Activated T-helper 2 cell treated with anti-CD3 and anti-CD28 coated beads, Interferon-gamma antibody, Interleukin-2, Interleukin-4, amounts not matched to agents 10 μg/mL and 5 μg/mL and 100 μg/mL, durations not matched to agents 14 hours and 24 hours and 36 hours (primary cell): ENCODE measurements at places on chromosomes 11 and 22.

GRCh38 chr11:35784699-35785098, 122.1 kb downstream of the TRIM44 start:
- peaks cover 24% of the 10 kb centered on the region for H3K4me1 ChIP-seq
- H3K36me3 ChIP-seq = no peaks in the 10 kb centered on the region
- no peak overlapping the region for H3K27ac ChIP-seq
- H3K4me3 ChIP-seq = no peak overlapping the region
- H3K27me3 ChIP-seq = no peaks in the 10 kb centered on the region
- DNase-seq = no peak

DNA sequence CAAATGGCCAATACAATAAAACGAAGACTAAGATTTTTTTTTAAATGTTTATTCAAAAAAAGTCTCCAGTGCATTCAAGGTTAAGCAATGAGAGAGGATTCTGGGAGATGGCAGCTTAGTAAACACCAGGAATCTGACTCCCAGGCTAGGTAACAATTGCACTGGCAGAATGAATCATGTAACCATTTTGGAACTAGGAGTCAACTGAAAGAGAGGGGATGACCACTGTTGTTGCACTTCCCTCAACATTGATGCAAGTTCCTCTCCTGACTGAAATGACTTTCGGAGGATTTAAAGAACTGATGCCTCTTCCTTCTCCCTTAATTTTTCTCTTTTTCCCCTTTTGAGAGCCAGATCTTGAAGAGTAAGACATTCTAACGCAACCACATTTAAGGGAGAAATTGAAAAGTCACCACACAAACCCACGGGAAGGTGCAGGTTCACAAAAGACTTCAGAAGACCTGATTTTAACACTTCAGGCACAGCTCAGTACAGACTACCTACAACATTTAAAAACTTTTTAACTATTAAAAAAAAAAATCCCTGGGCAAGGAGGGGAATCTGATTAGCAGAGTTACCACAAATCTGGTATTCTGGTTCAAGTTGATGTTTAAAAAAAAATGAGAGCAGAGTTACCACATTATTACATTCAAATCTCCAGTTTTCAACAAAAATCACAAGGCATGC, 56.8 kb downstream of the FCHSD2 start:
- H3K27me3 ChIP-seq = no peaks in the 10 kb centered on the region
- H3K27ac ChIP-seq = no peak overlapping the region
- H3K4me3 ChIP-seq = no peak overlapping the region
- peaks cover 29% of the 10 kb centered on the region for H3K36me3 ChIP-seq

DNA sequence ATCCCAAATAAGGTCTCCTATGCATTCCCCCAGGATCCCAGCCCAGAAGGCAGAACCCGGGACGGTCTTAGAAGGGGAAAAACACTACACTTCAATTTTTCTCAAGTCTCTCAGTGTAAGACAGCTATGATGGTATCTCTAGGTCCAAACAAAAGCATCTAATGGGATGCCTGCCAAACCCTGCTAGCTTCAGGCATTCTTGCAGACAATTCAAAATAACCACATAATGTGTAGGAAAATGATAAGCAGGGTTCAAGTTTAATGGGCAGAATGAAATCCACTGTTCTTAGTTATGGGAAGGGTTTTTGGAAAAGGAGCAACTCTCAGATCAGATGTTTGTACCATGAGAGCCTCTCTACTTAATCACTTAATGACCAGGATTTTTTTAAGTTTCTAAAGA, 119.8 kb upstream of the ANO1 start:
- H3K36me3 ChIP-seq = no peaks in the 10 kb centered on the region
- no peaks in the 10 kb centered on the region for H3K4me1 ChIP-seq
- no peak overlapping the region for H3K27ac ChIP-seq

GRCh38 chr11:69359735-69360480, 66.0 kb downstream of the MYEOV start:
- H3K4me3 ChIP-seq = no peak overlapping the region
- H3K27me3 ChIP-seq = peaks cover 2% of the 10 kb centered on the region
- H3K36me3 ChIP-seq = no peaks in the 10 kb centered on the region

DNA sequence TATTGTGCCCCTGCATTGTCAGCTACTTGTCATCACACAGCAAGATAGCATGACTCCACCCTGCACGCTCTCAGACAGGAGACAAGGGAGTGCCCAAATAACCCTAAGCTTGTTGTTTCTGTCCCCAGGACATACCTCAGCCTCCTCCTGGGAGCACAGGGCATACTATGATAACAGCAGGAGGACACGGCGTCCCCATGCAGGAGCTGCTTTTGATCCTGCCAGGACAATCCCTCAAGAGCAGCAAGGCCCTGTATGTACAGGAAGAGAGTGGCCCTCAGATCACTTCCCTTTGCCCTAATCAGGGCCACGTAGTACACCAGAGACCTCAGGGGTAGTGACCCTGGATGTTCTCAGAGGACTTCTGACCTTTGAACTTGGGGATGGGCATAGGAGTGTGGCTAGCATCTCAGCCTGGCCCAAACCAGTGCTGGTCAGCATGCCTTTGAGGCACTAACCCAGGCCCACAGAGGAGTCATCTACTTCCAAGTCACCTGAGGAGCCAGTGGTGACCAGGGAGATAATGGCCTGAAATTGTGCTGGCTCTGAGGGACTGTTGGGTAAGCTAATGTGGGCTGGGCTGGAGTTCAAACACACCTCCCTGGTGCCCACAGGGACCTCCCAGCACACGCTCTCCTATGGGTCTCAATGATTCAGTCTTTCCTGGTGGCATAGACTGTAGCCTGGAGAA, 9.2 kb downstream of the APOA4 start:
- no peaks in the 10 kb centered on the region for H3K36me3 ChIP-seq
- H3K4me1 ChIP-seq = no peaks in the 10 kb centered on the region
- no peak overlapping the region for H3K27ac ChIP-seq
- H3K27me3 ChIP-seq = peaks cover 10% of the 10 kb centered on the region

GRCh38 chr11:108880510-108880909, 215.6 kb downstream of the DDX10 start:
- peaks cover 5% of the 10 kb centered on the region for H3K4me1 ChIP-seq
- no peak for DNase-seq
- H3K36me3 ChIP-seq = no peaks in the 10 kb centered on the region
- H3K27ac ChIP-seq = no peak overlapping the region

DNA sequence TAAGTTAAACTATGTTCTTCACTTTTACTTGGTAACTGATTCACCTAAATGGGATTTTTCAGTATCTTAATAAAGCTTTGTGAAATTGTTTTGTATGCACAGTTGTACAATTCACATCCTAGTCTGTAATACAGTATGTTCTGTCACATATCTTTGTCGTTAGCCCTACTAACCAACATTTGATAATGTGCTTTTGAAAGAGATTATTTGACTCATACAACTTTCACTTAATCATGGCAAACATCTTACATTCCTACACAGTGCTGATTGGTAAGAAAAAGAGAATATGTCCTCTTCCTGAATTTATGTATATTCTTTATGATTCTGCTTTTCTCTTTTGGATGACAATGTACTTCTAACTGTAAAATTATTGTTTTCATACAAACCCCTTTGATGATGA, 234.5 kb downstream of the METTL15 start:
- H3K4me3 ChIP-seq = no peak overlapping the region
- no peak overlapping the region for H3K27ac ChIP-seq
- H3K27me3 ChIP-seq = no peaks in the 10 kb centered on the region
- H3K4me1 ChIP-seq = peaks cover 9% of the 10 kb centered on the region
- no peak for DNase-seq

DNA sequence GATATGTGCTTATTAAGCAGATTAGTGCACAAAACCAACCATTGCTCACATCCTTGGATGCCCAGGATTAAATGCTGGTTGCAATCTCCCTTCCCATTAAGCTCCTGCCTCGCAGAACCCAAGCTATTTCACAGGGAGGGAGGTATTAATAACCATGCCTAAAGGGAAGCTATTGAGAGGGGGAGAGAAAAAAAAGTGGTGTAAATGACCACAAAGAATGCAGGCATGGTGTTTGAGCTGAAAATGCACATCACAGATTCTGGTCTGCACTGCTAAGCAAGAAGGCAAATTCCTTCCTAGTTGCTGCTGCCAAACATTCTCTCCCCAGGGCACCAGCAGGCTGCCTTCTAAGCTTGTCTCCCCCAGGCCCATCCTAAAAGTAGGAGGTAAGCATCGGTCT, 92.0 kb upstream of the ISX start:
- no peaks in the 10 kb centered on the region for H3K4me1 ChIP-seq
- H3K27me3 ChIP-seq = no peaks in the 10 kb centered on the region
- H3K36me3 ChIP-seq = no peaks in the 10 kb centered on the region

- no peaks in the 10 kb centered on the region for H3K27me3 ChIP-seq
- no peak for DNase-seq
- no peak overlapping the region for H3K4me3 ChIP-seq
- H3K36me3 ChIP-seq = peaks cover 47% of the 10 kb centered on the region
- H3K4me1 ChIP-seq = peaks cover 6% of the 10 kb centered on the region
Measured at GRCh38 chr11:69666752-69667536, 8.2 kb downstream of the LTO1 start.

GRCh38 chr22:43535741-43536140, 123.9 kb downstream of the MPPED1 start:
- no peak overlapping the region for H3K27ac ChIP-seq
- no peak for DNase-seq
- peaks cover 1% of the 10 kb centered on the region for H3K27me3 ChIP-seq
- no peak overlapping the region for H3K4me3 ChIP-seq

- H3K27me3 ChIP-seq = peaks cover 55% of the 10 kb centered on the region
- peaks cover 3% of the 10 kb centered on the region for H3K4me1 ChIP-seq
- H3K4me3 ChIP-seq = no peak overlapping the region
- no peak overlapping the region for H3K27ac ChIP-seq
- DNase-seq = no peak
- H3K36me3 ChIP-seq = no peaks in the 10 kb centered on the region
Measured at GRCh38 chr11:69638941-69639681, 1.8 kb upstream of the CCND1 start.

DNA sequence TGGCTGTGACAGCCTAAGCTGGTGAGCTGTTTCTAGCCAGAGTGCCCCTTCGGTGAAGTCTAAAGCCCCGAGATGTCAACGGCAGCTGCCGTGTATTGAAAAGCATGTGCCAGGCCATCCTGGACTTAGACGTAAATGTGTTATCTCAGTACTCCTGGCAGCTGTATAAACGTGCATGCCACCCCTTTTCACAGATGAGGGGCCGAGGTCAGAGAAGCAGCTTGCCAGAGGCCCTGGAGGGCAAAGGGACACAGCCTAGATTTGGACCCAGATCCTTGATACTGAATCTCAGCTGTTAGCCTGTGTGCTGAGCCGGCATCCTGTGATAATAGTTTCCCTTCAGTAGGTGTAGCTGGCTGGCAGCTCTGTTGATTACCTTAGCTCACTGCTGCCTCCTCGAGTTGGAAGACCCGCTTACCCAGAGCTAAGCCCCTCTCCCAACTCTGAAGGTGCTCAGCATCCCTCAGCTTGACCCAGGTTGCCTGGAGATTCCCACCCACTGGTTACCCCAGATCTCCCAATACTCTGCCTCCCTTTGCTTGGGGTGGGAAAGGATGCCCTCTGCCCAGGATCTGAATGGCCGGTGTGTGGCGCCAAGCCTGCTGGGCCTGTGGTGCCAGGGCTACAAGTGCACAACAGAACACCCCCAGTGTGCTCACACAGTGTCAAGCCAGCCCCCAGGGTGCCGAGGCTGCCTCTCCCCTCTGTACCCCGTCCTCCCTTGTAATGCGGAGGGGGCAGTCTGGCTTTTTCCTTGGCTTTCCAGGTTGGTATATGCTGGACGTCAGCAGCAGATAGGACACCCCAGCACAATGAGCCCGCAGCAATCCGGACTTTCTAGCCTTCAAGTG, 59.8 kb upstream of the WNT7B start:
- H3K4me3 ChIP-seq = peak overlapping the region; percentile 84
- peaks cover 12% of the 10 kb centered on the region for H3K4me1 ChIP-seq
- no peaks in the 10 kb centered on the region for H3K27me3 ChIP-seq

DNA sequence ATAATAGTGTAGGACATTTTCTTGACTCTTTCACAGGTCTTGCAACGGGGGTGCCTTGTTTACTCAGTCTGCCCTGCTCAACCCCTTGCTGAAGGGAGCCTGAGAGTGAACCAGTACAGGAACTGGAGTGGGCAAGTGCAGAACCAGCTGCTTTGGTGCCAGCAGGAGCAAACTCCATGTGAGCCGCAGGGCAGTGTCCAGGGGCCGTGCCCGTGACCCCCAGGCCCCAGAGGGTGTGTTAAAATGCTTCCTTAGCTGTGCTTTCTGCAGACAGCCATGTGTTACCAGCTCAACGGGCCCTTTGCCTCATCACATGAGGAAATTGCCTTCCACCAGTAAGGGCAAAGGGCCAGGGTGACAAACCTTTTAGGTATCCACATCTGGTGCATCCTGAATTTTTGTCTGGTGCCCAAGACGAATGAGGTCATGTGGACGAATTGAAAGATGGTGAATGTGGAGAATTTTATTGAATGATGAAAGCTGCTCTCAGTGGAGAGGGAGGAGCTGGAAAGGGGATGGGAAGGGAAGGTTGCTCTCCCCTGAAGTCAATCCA, 53.6 kb upstream of the OR5D13 start:
- H3K4me3 ChIP-seq = no peak overlapping the region
- no peaks in the 10 kb centered on the region for H3K27me3 ChIP-seq
- no peak for DNase-seq
- no peaks in the 10 kb centered on the region for H3K36me3 ChIP-seq

- peaks cover 4% of the 10 kb centered on the region for H3K4me1 ChIP-seq
- H3K27ac ChIP-seq = no peak overlapping the region
- DNase-seq = no peak
- no peak overlapping the region for H3K4me3 ChIP-seq
- H3K36me3 ChIP-seq = no peaks in the 10 kb centered on the region
Measured at GRCh38 chr22:35642305-35642741, 5.9 kb upstream of the APOL6 start.

GRCh38 chr11:107563702-107564101, 1.8 kb downstream of the ALKBH8 start:
- peak; percentile 12 for DNase-seq
- H3K27me3 ChIP-seq = no peaks in the 10 kb centered on the region
- peaks cover 22% of the 10 kb centered on the region for H3K36me3 ChIP-seq

DNA sequence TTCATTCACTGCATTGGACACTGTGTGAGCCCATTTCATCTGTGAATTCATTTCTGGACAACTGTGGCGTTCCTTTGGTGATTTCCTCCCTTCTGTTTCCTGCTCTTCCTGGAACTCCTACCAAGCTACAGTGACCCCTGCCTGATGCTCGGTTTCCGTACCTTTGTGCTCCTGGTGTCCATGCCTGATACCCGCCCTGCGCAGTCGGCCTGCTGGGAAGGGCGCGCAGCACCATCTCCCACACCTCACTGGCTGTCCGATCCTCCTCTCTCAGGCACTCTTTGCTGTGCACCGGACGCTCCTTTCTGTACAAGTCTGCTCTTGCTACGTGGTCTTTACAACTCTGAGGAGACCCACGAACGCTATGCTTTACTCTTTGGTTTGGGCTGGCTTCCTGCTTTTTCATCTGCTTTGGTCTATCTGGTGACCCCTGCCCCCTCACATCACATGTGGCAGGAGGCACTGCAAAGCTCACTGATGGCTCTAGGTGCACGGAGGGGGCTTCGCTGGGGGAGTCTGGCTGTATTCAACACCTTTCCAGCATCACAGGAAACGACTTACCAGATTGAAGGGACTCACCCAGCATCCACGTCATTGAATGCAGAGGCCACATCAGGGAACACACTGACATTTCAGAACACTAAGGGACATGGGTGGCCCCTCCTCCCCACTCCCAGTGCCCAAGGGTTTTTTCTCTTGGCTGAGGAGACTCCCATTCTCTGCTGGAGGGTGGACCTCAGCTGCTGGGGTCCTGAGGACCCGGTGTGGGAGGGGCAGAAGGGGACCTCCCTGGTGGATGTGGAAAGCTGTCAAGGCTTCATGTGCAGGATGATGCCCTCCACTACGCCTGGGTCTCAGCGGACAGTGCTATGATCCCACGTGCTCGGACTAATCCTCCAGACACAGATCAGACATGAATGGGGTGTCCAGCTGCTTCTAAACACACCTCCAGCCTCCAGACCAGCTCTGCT, 27.0 kb upstream of the MOB2 start:
- no peak overlapping the region for H3K4me3 ChIP-seq
- peaks cover 8% of the 10 kb centered on the region for H3K4me1 ChIP-seq
- no peak overlapping the region for H3K27ac ChIP-seq
